Stimulated activated CD8-positive, alpha-beta memory T cell treated with anti-CD3 and anti-CD28 coated beads, Interleukin-2, amount 100 ng/mL, for 1 hour (primary cell): ENCODE measurements at places on chromosomes 4 and X.

DNA sequence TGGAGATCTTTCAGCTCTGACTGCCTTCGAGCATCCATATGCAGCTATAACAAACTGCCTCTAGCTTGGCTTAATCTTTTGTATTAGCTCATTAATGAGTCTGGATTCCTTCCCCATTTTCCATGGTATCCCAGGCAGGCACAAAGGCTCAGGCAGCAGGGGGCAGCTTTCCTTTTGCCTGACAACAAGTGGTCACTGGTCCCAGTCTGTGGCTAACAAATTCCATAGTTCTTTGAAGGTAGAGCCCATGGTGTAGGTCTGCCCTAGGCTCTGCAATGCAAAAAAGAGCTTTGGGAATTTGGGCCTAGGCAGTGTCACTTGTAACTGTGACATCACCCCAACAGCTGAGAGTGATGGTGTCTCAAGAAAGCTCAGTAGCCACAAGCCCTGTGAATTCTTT is 234.4 kb upstream of the GPC4 start:
- DNase-seq: no peak

GRCh38 chr4:32601848-32602247 is 1881.7 kb downstream of the PCDH7 start:
- no peak for DNase-seq

DNA sequence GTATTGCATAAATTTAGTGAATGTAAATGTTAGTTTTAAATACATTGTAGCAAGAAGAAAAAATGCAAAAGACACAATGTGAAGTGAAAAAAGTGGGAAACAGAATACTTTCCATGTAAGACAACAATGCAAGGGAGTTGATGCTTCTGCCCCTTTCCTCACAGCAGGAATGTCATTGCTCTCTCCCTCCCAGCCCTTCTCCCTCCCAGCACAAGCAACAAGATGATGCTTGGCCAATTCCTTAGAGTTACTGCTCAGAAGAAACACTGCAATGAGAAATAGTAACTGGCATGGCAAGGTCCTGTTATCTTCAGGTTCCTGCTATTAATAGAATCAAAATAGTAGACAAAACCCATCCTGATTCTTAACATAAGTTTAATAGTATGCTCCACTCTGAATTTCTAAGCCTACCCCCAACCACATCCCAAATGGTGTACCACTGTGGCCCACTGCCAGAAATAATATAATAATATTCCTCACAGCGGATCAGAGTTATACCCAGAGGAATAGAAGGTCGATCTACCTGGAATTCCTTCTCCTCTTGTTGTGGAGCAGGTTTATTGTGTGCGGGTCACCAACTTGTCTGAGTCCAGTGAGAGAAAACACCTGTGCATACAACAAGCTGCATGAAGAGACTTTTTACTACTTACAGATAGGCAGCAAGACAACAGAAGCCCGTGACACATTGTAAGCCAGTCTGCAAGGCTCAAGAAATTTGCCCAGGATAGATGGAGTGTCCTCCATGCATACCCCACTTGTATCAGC is 69.8 kb upstream of the SLC7A11 start:
- no peak for DNase-seq

DNA sequence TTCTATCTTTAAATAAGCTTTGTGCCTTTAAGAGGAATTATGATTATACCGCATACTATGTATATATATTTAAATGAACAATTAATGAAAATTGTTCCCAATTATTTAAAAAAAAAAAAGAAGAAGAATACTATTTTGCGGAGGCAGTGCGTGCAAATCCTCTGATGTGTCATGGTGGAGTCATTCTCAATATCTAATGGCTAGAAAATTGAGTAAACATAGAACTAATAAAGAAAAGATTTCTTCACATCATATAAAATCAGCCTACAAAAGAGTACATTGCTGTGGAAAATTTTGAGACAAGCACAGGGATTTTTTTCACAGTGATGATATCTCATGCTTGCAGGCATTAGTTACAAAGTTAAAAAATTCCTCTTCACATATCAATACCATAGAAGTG is 2.6 kb upstream of the EREG start:
- DNase-seq: no peak

GRCh38 chrX:107107459-107107858 is 11.2 kb downstream of the RBM41 start:
- DNase-seq: no peak

- no peak for DNase-seq
Measured at GRCh38 chr4:146096371-146096770, 79.1 kb upstream of the LSM6 start.

GRCh38 chr4:36269101-36269500 is 12.3 kb upstream of the DTHD1 start:
- DNase-seq: no peak

- DNase-seq: no peak
Measured at GRCh38 chr4:147777456-147778091, 45.7 kb downstream of the ARHGAP10 start.

DNA sequence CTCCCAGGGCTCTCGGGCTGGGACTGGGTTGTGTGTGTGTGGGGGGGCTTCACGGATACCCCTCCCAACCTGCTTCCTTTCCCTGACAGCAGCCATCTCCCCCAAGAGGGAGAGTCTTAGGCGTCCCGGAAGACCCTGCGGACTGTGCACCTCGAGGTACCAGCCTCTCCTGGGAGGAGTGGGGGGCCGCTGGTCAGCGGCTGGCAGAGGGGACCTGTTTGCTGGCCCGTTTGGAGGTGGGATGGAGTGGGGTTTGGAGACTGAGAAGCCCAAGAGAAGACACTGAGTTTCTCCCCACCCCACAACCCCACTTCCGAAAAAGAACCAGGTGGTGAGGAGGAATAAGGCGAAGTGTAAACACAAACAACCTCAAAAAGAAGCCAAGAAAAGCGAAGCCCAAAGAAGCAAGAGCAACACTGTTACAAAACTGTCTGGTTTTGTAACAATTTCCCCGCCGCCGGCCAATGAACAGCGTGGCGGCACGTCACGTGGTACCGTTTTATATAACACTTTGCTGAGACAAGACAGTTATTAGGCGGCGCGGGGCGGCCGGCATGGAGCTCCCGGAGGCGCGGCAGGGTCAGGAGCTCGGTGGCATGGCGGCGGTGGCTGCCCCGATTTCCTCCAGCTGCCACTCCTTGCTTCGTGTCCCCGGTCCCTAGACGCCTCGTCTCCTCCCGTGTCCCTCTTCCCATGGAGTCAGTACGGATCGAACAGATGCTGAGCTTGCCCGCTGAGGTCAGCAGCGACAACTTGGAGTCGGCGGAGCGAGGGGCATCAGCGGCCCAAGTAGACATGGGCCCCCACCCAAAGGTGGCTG is at the start of gene LONRF3:
TSS of gene LONRF3 (plus strand) at position 531 of the 820 bp plus-strand sequence. CDS start at position 694, 163 bp downstream.
- no peak for DNase-seq

DNA sequence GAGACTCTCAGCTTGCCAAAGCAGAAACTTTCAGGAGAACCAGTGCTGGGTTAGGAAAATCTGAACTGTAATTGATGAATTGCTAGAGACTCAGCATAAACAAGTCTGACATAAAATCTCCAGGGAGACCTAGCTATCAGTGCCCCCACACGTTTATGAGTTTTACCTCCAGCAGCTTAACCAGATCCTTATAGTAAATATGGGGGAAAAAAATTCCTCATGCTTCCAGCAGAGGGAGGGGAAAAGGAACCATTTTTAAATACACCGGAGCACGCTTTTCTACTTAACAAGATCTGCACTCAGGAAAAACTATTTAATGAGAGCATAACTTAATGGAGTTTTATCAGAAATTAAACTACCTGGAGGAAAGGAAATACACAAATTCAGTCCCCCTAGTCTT is 1040.7 kb upstream of the INTU start:
- no peak for DNase-seq

DNA sequence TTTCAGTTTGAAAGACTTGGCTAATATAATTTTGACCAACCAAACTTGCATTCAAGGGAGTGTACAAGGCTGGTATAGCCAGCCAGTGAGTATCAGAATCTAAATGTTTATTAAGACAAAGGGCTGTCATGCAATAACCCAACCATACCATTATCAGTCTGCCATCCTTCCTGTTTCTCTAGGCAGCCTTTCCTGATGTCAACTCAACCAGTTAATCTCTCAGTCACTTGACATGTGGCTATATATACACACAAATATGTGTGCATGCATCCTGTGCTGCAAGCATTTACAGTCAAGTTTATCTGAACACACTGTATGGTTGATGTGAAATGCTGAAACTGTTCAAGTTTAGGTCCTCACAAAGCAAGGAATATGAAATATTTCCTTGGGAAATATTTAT is 17.2 kb downstream of the BTK start:
- DNase-seq: no peak

GRCh38 chr4:10584042-10584441 is 100.5 kb downstream of the CLNK start:
- no peak for DNase-seq

DNA sequence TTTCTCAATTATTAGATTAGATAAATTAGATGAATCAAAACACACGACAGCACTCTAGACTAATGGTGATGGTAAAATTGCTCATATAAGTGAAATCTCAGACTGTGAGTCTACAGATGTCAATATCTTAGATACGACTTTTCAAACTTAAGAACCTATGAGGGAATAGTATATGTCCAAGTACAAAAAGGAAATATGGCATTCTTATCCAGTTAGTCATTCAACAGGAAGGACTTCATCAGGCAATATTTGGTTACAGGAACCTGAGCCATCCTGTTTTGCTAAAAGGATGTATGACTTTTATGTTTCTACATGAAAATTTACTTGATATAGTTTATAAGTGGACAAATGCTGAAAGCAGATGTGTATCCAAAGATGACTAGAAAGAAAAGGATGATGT is 107.0 kb downstream of the CT47B1 start:
- DNase-seq: no peak

- no peak for DNase-seq
Measured at GRCh38 chr4:100495074-100495473, 22.7 kb downstream of the EMCN start.

DNA sequence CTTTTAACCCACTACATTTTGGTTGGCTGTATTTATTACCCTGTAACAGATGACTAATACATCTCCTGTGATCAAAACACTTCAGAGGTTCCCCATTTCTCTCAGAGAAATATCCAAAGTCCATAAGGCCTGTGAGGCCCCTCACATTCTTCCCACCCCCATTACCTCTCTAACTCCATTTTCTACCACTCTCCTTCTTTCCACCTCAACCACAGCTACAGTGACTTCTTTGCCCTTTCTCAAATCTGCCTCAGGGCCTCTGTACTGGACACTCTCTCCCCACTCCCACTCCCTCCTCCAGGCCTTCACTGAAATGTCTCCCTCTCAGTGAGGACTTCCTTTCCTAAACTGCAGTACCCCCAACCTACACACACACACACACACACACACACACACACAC is 8.4 kb upstream of the TMEM144 start:
- DNase-seq: no peak

GRCh38 chr4:25378437-25378743 is 1.3 kb downstream of the ANAPC4 start:
- DNase-seq: no peak

GRCh38 chrX:78105944-78106650 is 2.0 kb downstream of the PGK1 start:
- no peak for DNase-seq

GRCh38 chrX:9340598-9341290 is 124.1 kb upstream of the TBL1X start:
- no peak for DNase-seq

DNA sequence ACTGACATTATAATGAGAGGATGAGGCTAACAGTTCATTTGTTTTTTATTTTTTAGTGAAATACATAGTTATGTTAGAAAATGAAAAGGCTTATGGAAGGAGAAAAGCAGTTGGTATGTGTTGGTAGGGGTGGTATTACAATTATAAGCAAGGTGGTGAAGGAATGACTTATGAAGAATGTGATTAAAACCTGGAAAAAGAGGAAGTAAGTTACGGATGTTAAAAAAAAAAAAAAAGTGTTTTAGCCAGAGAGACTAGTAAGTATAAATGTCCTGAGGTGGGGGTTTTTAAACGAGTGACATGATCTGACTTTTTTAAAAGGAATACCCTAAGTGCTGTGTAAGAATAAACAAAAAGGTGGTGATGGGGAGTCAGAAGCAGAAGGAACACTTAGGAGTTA is 206.8 kb downstream of the IL15 start:
- no peak for DNase-seq

DNA sequence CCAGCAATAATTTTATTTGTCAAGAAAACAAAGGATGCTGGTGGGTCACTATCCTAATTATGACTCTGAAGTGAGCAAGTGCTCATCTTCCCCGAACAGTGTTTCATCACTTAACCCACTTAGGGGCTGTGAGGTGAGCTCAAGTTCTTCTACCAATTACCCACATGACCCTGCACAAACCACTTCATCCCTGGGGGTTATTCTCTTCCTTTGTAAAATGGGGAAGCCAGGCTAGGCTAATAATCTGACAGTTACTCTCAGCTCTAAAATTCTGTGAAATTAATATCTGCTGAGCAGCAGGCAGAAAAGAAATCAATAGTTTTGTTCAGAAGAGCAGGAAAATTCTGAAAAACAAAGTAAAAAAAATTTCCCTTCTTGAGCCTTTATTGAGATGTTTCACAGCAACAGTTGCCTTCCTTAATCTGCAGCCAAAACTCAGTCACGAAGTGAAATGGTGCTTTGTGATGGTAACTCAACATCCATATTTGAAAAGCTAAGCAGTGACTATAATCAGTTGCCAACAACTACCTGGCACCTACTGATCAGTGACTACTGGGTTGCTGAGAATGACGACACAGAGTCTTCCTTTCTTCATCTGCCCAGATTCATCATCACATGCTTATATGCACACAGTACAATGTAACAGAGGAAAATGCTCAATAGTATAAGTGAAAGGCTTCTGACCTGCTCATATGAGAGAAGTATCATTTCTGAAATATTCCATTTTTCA is 24.1 kb downstream of the ATP8A1 start:
- no peak for DNase-seq

DNA sequence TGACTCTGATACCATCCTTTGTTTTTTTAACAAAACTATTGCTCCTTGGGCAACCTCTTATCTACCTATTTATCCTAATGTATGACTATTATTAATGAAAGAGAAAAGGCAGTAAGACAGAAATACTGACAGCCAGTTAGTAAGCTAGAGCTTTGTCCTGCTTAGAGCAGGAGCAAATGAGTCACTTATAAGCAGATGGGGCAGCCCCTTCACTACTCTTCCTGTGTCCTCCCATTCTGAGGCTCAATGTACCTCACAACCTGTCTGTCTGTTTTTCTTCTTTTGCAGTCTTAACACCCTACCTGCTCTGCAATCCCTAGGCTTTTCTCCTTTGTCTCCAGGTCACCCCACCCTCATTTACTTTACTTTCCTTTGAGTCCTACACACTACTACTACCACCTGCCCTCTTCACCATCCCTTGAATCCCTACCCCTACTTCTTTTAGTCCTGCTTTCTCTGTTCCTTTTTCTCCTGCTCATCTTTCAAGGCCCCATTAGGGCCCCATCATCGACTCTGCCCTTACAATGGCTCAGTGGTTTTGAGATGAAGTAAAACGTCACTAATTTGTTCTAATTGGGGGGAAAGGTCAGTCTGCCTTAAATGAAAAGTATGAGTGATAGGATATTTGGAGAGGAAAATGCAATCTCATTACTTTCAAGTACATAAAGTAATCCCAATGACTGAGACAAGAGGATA is 294.3 kb downstream of the GUCY2F start:
- no peak for DNase-seq
